ENCODE measurements at places on chromosomes 2 and 18.

- DNase-seq = no peak
These were observed 32.1 kb downstream of the ZFP36L2 start for GRCh38 chr2:43194121-43194869.

GRCh38 chr2:157193461-157193860, 64.0 kb upstream of the GALNT5 start:
- no peak for DNase-seq

DNA sequence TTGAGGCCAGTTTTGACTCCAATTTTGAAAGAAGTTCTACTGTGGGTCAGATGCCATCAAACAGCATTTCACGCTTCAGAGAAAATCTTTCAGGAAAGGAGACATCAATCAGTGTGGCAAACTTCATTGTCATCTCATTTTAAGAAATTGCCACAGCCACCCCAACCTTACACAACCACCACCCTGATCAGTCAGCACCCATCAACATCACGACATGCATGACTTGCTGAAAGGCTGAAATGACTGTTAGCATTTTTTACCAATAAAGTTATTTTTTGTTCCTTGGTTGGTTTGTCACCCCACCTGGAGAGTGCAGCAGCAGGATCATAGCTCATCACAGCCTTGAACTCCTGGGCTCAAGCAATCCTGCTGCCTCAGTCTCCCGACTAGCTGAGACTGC, 10.4 kb downstream of the DNAJC10 start:
- no peak for DNase-seq

DNA sequence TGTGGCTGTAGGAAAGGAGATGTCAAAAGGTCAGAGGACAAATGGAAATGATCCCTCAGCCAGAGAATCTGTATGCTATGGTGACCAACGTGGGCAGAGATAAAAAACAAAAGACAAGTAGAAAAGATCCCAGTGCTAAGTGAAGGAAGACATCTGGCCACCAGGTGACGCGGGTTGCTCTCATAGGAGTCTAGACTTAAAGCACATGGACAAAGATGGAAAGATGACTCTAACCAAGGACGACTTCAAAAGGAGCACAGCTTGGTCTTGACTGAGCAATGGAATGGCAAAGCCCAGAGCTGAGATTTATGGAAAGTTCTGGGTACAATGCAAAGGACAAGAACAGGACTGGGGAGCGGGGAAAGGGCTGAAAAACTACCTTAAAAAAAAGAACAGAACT, 96.8 kb downstream of the CLIP4 start:
- no peak for DNase-seq

GRCh38 chr2:235945608-235946140, 222.5 kb downstream of the GBX2 start:
- no peak for DNase-seq

DNA sequence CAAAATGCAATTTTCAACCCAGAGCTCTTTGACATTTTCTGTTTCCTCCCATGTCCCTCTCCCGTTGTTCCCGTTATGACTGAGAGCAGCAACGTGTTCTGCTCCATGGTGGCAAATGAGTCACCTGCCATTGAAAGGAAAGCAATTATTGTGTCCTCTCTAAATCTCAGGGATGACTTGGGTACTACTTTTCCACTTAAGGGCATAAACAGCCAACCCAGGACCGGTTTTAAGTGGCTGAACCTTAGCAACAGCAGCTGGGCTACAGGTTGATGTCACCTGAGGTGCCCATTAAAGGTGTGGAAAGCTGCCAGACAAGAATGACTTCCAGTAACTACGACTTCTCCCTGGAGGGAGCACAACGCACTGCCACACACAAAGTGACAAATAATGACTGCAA, 236.8 kb downstream of the NCKAP5 start:
- no peak for DNase-seq

GRCh38 chr2:72923833-72924352, 6.6 kb downstream of the EMX1 start:
- no peak for DNase-seq

- DNase-seq = no peak
These were observed 52.1 kb upstream of the COPS8 start for GRCh38 chr2:237033536-237034060.

DNA sequence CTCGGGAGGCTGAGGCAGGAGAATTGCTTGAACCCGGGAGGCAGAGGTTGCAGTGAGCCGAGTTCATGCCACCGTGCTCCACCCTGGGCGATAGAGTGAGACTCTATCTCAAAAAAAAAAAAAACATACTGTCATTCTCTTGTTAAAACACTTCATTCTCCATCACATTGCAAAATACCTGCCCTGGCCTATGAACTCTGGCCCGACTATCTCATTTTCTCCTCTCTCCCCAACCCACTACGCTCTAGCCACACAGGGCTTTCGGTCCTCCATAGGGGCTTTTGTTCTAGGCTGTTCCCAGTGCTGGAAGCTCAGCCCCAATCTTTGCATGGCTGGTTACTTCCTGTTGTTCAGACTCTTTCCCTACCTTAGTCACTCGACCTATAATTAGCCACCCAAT, 10.3 kb downstream of the CEP76 start:
- DNase-seq = no peak

DNA sequence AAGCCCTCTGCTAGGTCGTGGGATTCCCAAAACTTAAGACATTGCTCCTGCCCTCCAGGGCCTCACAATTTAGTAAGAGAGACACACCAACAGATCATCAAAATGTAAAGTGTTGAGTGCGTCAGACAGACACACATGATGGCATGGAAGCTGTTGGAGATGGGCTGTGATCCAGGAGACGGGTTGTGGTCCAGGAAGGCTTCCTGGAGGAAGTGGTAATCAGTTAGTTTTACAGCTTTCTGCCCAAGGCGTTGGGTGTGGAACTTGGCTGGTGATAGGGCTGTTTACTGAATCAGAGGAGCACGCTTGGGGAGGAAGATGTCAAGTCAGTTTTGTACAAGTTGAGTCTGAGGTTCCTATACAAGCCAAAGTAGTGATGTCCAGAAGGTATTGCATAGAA, 24.0 kb upstream of the GLI2 start:
- DNase-seq = no peak

GRCh38 chr2:128781585-128782385, 463.1 kb upstream of the HS6ST1 start:
- DNase-seq = no peak

DNA sequence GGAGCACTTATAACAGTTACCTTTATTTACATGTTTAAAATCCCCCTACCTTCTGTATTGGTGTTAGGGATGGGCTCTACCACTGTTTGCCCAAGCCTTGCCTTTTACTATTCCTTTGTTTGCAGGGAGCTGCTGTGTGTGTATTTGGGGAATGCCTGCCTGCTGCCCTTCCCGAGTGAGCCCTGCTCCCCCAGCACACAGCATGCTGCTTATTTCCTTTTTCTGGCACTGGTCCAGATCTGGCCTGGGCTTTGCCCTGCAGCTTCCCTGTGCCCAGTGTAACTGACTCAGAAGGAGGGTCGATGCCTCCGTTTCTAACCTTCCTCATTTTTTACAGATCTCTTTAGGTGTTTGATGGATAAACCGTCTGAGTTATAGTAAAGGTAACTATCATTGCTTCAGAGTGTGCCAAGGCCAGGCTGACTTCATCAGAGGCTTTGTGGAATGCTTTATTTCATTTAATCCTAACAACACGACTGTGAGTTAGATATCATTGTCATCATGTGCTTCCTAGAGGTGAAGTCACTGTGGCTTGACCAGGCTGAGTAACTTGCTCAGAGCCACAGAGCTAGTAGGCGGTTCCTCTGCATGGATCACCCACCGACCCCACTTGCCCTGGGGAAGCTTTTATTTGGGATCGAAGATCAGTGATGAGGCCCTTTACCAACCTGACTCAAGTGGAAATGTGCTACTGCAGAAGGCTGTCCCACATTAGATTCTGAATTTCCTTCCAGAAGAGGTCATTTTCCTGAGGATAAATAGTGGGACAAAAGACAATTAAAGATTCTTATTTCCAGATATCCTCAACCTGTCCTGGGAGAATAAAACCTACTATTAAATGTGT, 238.8 kb downstream of the ZNF407 start:
- DNase-seq = no peak

GRCh38 chr2:215949991-215950404, 63.4 kb downstream of the MREG start:
- no peak for DNase-seq

DNA sequence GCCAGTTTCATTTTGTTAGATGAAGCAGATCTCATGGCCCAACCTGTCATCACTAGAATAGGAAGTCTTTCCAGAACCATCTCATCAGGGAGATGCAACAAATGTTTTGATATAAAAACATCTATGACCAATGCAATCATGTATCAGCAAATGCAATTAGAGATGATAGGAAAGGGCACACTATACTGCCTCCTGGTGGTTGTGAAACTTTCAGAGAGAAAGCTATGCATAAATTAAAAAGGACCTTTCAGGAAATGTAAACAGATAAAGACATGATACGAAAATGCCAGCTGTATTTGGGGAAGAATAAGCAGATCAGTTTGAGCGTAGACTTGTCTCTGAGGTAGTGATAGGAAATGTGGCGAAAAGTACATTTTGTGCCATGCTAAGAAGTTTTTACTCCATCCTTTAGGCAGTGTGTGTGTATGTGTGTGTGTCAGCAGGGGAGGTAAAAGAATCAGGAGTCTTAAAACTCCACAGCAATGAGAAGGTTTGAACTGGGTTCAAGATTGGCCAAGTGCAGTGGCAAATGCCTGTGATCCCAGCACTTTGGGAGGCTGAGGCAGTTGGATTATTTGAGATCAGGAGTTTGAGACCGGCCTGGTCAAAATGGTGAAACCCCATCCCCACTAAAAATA, 479.3 kb downstream of the CPS1 start:
- no peak for DNase-seq

DNA sequence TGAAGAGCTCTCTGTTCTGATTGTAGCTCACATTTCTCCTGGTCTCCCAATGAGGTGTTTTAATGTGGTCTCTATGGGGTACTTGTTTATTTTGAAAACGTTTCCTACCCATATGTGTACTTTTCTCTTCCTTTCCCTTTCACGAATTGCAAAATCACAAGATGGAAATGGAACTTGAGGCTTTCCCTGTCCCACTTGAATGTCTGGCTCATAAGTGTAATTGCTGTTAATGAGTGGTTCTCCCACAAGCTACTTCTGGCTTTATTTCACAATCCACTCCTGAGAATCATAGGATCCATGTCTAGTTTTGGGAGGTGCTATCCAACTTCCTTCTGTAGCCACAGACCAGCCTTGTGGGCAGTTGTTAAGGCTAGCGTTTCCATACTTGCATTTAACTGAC, 81.1 kb upstream of the CAVIN2 start:
- DNase-seq = no peak

GRCh38 chr2:68948710-68949109, 4.0 kb downstream of the GKN2 start:
- DNase-seq = no peak

- DNase-seq = no peak
These were observed 3.0 kb upstream of the GAREM2 start for GRCh38 chr2:26169681-26170414.

DNA sequence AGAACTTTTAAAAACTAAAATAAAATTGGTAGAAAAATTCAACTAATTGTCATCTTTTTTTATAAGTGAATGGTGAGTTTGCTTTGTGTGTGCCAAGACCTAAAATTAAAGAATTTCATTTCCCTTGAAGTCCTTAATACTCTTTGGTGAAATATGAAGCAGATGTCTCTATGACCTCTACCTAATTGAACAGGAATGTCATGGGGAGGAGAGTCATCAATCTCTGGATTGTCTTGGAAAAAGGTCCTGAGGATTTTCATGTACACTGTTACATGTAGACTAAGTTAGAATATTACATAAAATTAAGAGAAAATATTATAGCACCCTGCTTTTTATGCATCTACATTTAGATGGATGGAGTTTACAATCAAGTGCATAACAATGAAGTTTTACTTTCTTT, 177.9 kb upstream of the LRP1B start:
- DNase-seq = no peak

DNA sequence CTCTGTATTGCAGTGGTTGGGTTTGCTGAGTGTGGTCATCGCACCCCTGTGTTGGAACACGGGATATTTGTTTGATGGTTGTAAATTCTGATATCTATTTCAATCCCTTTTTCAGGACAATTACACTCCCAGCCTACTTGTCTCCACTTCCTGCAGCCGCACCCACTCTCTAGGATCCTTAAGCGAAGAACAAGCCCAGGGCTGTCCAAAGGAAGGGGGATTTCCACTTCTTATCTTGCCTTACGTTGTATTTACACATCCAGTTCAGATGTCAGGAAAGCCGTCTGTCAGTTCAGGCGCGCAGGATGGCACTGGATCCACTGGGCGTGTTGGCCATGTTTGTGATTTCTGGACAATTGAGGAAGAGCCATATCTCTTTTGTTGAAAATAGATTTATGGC, 834.5 kb upstream of the SALL3 start:
- no peak for DNase-seq

DNA sequence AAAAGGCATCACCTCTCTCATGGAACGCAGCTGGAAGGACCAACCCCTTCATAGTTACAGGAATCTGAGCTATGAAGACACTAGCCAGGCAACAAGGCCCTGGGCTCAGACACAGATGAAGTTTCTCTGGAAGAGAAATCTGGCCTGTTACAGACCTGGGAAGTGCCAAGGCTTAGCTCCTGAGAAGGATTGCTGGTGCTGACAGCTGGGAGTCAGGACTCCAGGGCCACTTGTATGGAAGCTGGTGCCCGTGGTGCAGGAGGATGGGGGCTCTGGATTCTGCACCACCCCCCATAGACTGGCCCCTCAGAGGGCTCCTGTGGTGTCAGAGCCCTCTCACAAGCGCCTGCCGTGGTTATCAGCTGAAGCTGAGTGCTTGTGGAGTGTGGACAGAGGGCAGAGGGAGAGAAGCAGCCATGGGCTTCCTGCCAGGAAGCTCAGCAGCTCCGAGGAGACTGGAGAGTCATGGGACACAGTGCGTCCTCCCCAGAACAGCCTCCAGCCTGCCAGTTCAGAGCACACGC, 87.3 kb upstream of the LCLAT1 start:
- no peak for DNase-seq

- no peak for DNase-seq
These were observed 15.8 kb upstream of the IER3IP1 start for GRCh38 chr18:47191961-47192360.

DNA sequence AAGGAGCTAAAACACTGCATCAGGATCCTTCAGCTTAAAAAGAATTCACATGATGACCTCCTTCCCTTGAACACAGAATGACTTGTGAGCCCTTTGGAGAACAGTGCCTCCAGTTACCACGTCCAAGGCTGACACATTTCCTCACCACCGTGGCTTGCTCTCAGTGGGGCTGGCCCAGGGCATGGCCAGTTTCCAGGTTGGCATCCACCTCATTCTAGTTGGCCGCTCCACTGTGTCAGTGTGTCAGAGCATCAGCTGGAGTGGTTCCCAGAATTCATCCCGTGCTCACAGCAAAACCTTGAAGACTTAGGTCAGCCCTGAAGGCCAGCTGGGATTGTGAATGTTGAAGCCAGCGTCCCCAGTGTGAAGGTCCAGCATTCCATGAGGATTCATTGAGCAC, 158.5 kb downstream of the INSIG2 start:
- no peak for DNase-seq

GRCh38 chr2:3670941-3671340, 12.9 kb downstream of the ALLC start:
- DNase-seq = no peak

DNA sequence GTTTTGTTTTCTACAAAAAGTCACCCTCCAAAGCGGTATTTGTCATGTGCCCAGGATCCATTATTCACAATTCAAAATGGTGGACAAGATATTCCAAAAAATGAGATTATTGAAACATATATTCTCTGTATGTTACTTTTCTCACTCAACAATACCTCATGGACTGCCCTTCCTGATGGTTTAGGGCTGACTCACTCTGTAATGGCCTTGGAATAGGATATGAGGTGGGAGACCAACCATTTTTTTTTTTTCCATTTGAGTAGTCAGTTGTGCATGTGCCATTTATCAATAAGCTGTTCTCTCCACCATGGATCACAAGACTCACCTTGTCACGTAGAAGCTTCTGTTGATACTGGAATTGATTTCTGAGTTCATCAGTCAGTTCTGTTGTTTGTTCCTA, 64.5 kb downstream of the LYPD6 start:
- DNase-seq = no peak

Data from AG04449 (cell line).